ENCODE measurements at places on chromosomes 11 and 22.

DNA sequence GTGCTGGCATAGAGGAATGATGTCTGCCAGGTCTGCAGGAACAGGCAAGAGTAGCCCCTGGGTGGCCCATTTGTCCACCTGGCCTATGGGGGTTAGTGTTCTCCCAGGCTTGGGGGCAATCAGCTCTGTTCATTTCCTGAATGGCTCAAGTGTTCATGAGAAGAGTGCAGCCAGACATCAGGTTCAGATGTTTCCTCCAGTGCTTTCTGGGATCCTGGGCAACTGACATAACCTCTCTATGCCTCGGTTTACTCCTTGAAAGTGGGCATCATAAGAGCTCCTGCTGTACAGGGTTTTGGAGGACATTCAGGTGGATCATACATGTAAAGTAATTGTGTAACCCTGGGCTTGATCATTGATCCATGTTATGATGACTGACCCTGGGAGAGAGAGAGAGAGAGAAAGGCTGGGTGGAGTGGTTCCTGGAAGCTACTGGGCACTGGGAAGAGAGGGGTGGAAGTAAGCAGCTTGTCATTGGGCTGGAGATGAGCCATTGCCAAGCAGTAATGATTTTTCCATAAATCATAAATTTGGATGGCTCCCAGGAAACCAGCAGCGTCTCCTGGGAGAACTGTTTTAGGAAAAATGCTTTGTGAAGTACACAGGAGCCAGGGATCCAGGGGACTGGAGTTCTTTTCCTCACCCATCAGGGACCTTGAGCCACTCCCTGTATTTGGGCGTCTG is 30.2 kb upstream of the ACCSL start:
- H3K4me3 ChIP-seq: no peak overlapping the region
- no peak overlapping the region for H3K27ac ChIP-seq
- H3K27me3 ChIP-seq: peaks cover 30% of the 10 kb centered on the region
- DNase-seq: no peak

GRCh38 chr22:48372390-48372789 is 1455.3 kb downstream of the BRD1 start:
- no peak overlapping the region for H3K27ac ChIP-seq
- no peak overlapping the region for H3K4me3 ChIP-seq
- H3K27me3 ChIP-seq: peaks cover 46% of the 10 kb centered on the region
- H3K36me3 ChIP-seq: no peaks in the 10 kb centered on the region

DNA sequence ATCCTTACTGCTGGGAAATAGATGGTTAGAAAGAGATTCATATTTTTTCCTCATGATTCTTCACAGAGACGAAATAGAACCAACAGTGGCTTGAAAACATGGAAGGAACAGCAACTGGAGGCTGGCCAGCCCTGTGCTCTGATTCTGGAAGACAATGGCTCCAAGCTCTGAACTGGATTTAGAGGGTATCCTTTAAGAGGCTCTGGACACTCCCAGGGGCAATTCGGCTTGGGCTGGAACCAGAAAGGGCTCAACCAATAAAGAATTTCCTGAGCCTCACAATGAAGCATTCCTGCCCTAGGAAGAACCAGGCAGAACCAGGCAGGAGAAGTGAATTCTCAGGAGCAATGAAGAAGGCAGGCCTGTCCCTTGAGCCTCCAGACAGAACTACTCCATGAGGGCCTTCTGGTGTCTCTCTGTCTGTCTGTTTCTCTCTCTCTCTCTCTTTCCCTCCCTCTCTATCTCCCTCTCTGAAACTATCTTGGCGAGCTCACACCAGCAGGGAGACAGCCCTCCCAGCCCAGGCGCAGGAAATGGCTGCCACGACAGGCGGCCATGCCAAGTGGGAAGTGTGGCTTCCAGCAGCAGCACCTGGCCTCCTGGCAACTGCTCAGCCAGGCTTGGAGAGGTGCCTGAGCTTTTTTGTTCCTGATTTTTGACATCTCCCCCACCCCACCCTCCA is 93.3 kb downstream of the RCN1 start:
- peaks cover 23% of the 10 kb centered on the region for H3K27me3 ChIP-seq
- no peak for DNase-seq
- no peak overlapping the region for H3K27ac ChIP-seq
- H3K4me1 ChIP-seq: no peaks in the 10 kb centered on the region

DNA sequence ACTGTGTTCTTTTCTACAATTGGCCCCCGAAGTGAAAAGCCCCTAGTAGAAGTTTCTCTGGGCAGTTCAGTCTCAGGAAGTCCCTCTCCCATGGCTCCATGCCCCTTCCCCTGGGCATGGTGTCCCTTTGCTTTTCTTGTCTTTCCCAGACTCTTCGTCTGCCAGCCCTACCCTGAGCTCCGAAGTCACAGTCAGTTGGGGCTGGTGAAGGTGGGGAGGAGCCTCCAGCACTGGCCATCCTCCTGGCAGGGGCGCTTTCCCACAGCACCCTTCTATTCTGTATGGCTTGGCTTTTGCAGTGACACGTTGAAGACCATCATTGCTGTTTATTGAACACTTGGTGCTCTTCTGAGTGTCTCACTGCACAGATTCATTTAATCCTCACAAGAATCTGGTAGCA is 195.1 kb upstream of the CADM1 start:
- no peaks in the 10 kb centered on the region for H3K36me3 ChIP-seq
- no peaks in the 10 kb centered on the region for H3K4me1 ChIP-seq
- no peak for DNase-seq
- no peaks in the 10 kb centered on the region for H3K27me3 ChIP-seq
